ENCODE measurements at places on chromosomes 16 and 17.

GRCh38 chr16:68236137-68236825 is 354 bp upstream of the ESRP2 start:
- DNase-seq: no peak

- DNase-seq: no peak
These were observed 33.9 kb downstream of the PLD6 start for GRCh38 chr17:17172001-17172939.

GRCh38 chr16:72853575-72854266 is 194.2 kb downstream of the ZFHX3 start:
- DNase-seq: no peak

DNA sequence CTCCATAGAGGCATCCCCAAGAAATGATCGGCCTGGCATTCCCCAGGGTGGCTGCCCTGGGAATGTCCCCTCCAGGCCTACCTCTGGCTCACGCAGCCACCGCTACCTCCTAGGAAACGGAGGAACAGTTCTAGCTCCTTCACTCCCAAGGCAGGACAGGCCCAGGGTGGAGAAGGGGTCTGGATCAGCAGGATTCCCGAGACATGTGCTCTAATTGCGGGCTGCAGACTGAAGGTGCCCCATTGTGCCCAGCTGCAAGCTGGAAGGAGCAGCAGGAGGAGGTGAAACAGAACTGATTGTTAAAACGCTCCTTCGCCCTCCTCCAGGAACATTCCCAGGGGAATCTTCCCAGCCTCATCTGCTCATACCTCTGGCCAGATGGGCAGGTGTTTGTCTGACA is 40.8 kb downstream of the SCNN1G start:
- DNase-seq: no peak

GRCh38 chr16:4410335-4411075 is 5.9 kb downstream of the CORO7 start:
- DNase-seq: peak; percentile 69

DNA sequence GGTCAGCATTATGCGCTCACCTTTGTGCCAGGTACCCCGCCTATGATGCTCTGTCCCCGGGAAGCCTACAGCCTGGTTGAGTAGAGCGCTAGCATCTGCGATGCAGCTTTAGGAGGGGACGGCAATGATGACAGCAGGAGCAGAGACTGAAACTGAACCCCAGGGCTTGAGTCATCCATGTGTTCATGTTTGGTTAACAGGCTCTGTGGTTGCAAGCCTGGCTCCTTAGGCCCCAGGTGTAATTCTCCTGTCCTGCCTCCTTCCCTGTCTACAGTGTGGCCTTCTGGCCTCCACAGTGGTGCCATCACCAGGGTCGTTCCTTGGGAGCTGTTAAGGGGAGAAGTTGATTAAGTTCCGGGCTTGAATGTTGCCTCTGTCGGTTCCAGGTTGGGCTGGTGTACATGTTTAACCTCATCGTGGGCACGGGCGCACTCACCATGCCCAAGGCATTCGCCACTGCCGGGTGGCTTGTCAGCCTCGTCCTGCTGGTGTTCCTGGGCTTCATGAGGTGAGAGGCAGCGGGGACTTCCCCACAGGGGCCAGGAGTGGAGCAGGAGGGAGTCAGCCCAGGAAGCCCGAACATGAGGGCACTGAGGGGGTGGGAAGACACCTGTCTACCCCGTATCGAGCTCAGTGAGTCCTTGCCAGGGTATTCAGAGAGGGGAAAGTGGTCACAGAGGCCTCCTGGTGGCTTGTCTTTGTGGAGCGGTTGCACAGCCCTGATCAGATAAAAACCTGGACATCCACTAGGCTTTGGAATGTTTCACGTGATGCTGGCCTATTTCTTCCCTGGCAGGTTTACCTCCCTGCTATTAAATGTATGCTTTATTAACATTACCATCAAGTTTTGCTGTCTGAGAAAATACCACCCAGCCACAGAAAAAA is 9.2 kb upstream of the NAT9 start:
- no peak for DNase-seq

- no peak for DNase-seq
These were observed 17.0 kb downstream of the HS3ST3A1 start for GRCh38 chr17:13584701-13585080.

DNA sequence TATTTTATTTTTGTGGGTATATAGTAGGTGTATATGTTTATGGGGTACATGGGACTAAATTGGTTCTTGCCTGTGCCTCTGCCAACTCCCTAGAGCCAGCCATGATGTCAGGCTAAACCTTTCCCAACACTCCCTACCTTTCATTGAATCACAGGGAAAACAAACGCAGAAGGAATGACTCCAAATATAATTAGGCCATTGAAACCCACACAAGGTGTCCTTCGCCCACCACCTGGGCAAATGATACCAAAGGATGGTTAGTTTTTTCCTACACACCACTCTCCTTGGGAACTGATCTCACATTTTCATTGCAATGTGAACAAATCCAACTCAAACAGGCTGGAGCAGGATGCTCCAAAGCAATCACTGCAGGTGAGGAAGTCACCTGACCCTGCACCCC is 27.5 kb downstream of the WSB1 start:
- DNase-seq: no peak

GRCh38 chr17:63946440-63947363 is 14.6 kb upstream of the CD79B start:
- peak; percentile 17 for DNase-seq

- DNase-seq: no peak
These were observed 61.4 kb upstream of the PLCG2 start for GRCh38 chr16:81717662-81718189.

DNA sequence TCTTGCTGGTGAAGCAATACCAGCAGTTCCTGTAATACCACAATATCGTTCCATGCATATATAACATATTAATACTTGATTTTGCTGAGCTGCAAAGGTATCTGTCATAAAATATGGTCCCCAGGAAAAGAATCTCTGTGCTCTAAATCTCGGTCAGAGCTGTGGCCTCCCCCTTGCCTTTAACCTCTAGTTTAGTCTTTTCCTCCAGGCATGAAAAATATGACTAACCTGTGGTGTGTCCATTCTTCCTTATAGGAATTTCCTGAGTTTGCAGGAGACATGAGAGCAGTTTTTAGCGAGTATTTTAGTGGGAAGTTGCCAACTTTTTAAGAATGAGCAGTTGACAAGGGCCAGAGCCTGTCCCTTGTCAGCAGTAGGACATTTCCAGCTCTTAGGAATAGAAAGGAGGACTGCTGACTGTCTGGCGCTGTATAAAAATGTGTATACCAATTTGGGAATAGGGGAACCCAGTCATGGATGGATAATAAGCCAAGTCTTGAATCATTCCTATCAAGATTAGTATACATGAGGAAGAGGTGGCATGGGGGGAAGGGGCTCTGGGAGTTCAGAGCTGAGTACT is 8.7 kb downstream of the ATXN1L start:
- no peak for DNase-seq

- no peak for DNase-seq
These were observed 39.9 kb downstream of the DNAH17 start for GRCh38 chr17:78537217-78537860.

GRCh38 chr16:3063625-3064386 is 1.6 kb upstream of the IL32 start:
- DNase-seq: no peak

- no peak for DNase-seq
These were observed 411.8 kb upstream of the ASIC2 start for GRCh38 chr17:33704856-33705255.

DNA sequence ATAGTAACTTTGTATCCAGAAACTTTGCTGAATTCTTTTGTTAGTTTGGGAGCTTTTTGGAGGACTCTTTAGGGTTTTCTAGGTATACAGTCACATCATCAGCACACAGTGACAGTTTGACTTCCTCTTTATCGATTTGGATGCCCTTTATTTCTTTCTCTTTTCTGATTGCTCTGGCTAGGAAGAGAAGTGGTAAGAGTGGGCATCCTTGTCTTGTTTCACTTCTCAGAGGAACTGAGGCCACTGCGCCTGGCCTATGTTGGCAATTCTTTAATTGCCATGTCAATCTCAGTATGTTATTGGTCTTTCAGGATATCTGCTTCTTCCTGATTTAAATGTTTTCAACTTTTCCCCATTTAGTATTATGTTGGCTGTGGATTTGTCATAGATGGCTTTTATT is 24.6 kb downstream of the ATF7IP2 start:
- no peak for DNase-seq

- no peak for DNase-seq
These were observed 19.5 kb upstream of the CAPN15 start for GRCh38 chr16:507996-508395.
